Activated T-helper 1 cell treated with Interleukin-2 at 50 U/mL for 16 hours (primary cell): ENCODE measurements at places on chromosomes 7 and 10.

DNA sequence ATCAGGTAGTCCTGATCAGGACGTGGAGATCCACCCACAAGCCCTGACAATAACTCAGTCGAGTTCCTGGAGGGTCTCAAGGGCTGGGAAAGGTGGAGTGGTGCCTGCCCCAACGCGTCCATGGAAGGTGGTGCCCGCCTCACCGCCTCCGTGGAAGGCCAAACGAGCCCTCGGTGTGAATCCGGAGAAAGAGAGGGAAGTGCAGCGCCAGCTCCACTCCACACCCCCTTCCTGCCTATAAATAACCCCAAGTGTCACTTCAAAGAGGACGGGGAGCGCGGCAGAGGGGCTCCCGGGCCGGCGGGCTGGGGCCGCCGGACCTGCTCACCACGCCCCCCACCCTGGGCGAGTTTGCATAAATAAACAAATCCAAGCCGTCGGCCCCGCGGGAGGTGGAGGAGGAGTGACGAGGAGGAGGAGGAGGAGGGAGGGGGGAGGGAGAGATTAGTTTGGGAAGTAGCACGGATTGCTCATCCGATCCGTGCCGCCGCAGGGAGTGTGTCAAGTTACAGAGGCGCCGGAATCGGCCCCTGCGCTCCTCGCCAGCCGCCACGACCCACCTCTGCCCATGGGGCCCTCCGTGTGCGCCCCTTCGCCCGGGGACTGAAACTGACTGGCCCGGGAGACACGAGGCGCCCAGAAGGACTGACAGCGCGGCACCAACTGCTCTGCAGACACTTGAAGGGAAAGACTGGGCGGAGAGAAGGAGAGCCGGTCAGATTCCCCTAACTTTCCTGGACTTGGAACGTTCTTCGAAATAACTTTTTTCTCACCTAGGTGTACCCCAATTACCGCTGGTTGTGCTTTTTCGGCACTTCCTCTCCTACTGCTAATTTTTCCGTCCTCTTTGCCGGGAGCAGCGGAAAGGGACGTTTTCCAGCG lies at the start of gene COL13A1:
TSS of gene COL13A1 (plus strand) at position 473 of the 882 bp plus-strand sequence. CDS start 518 bp downstream, outside the sequence.
- DNase-seq = no peak

DNA sequence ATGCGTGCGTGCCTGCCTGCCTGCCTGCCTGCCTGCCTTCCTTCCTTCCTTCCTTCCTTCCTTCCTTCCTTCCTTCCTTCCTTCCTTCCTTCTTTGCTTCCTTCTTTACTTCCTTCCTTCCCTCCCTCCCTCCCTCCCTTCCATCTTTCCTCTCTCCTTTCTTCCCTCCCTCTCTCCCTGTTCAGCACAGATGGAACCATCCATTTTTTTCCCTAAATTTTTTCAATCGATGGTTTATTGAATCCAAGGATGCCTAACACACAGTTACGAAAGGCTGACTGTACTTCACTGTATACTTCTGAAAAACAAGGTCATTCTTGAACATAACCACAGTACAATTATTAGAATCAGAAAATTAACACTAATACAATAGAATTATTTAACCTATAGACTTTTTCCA lies 53.8 kb downstream of the ABCA13 start:
- DNase-seq = no peak

- DNase-seq = no peak
Measured at GRCh38 chr10:62352356-62352970, 21.7 kb upstream of the ZNF365 start.

- DNase-seq = no peak
Measured at GRCh38 chr10:12766223-12766622, 235.3 kb downstream of the CCDC3 start.

DNA sequence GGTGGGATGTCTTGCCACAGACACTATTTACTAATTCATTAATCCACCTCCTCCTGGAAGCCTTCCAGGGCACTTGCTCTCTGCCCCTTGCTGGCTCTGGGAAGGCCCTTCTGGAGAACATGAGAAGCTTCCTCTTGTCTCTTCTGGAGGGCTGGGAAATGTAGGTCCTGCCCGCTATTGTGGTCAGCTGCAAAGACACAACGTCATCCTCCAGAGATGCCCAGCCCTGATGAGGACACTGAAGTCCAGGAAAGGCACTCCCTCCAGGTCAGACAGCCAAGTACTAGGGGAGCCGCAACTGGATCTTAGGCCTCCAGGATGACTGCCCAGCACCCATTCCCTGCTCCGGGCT lies 9.6 kb upstream of the TACR2 start:
- DNase-seq = no peak

GRCh38 chr7:83271212-83272099 lies 108.8 kb upstream of the PCLO start:
- DNase-seq = no peak

GRCh38 chr10:121754666-121755065 lies 156.4 kb upstream of the FGFR2 start:
- DNase-seq = no peak

- DNase-seq = no peak
Measured at GRCh38 chr10:102184606-102185005, 32.4 kb downstream of the NOLC1 start.

DNA sequence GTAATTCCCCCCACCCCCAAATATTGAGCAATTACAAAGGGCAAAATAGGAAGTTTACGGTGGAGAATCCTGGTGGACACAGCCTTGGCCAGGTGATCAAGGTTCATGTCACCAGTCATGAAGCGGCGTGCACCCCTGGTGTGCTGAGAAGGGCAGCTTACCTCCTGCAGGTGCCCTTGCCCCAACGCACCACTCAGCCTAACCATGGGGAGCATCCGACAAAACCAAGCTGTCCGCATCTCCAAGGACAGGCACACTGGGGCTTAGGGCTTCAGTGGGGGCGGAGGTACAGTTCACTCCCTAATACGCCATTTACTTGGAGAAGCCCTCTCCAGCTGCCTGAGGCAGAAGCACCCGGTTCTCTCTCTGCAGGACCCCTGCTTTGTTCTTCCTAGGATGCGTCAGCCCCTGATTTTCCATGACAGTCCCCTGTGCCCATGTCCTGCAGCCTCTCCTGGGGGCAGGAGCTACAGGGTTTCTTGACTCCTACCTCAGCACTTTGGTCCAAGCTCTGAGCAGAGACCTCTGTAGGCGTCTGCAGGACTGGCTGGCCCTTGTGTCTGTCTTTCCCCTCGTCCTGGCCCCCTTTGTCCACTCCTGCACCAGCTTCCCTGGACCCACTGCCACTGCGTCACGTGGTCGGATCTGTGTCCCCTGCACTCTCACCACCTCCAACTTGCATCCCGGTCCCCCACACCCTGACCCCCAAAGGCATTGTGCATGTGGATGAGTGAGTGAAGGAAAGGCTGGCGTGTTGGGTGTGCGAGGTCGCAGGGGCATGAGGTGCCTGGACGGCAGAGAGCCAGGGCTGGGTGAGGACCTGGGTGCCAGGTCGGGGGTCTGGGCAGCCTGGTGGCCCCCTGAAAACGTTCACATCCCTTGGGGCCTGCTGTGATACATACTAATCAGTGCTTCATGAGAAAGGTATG lies 113.7 kb downstream of the LHPP start:
- no peak for DNase-seq

GRCh38 chr10:23433701-23434100 lies 5.2 kb upstream of the OTUD1 start:
- DNase-seq = no peak

DNA sequence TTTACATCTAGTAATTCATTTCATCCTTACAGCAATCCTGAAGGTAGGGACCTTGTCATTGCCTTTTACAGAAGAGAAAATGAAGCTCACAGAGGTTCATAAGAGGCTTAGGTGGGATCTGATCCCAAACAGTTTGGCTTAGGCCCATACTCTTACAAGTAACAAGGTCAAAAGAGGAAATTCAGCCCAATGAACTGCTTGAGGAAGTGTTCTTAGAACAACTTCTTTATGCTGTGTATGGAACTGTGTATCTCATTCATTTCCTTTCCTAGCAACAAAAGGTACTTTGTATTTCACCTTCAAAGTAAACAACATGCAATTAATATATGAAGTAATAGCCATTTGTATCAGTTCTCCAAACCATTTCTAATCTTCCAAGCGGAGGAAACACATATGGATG lies 79.3 kb downstream of the AVL9 start:
- DNase-seq = no peak

DNA sequence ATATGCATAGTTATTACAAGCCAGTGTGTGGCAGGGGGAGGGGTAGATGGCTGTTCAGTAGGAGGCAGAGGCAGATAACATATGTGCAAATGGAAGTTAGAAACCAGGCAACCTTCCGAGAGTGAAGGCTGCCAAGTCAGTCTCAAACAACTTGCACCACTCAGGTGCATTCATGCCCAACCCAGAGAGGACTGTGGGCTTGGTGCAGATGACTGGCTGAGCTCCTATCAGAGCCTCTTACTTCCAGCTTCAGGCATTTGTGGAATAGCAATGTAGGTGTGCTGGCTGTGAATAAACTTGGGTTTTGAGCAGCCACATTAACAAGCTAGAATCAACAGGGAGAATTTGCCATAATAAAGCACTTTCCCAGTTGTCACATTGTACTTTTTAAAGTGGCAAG lies 789.8 kb downstream of the PHTF2 start:
- no peak for DNase-seq

- DNase-seq = no peak
Measured at GRCh38 chr10:36163827-36164226, 521.7 kb upstream of the FZD8 start.

GRCh38 chr10:31507427-31507826 lies 188.4 kb downstream of the ZEB1 start:
- no peak for DNase-seq

- DNase-seq = no peak
Measured at GRCh38 chr10:129954492-129955315, 9.4 kb downstream of the EBF3 start.

DNA sequence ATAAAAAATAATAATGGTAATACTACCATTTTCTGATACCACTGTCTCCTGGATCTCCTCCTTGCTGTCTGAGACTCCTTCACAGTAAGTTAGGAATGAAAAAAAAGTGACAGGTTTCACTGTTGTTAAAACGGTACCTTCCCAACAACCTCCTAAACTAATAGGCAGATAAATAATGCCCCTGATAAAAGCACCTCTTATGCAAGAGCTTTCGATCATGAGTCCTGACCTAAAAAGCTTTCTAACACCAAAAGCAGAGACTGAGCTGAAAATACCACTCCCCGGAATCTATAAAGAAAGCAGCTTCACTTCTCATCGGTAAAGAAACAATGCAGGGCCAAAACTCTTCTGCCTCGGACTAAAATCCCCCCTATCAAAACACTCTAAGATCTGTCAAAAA lies 14.5 kb downstream of the PARD3 start:
- no peak for DNase-seq

DNA sequence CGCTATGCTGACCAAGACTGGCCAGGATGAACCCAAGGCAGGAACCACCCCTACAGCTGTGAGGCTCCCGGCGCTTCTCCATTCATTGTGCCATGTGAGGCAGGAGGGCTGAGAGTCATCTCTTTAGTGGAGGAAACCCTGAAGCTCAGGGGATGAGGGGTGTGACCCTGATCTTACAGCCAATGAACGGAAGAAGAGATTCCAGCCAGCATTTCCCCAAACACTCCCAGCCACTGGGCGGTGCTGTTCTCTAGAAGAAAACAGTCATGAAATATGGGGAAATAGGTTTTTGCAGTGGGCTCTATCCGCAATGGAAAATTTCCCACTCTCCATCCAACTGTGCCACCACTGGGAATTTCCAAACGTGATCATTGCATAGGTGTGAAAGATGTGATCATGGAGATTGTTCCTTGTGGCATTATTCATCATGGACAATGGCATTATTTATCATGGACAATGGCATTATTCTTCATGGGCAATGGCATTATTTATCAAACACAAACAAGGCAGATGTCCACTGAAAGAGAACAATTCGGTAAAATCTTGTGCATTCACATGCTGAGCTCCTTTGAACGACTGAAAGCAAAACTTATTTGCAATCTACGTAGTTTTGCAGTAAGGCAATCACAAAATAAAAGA lies 14.0 kb upstream of the SLC18A2 start:
- no peak for DNase-seq

GRCh38 chr10:88958721-88959120 lies 6.1 kb upstream of the ACTA2 start:
- DNase-seq = no peak

DNA sequence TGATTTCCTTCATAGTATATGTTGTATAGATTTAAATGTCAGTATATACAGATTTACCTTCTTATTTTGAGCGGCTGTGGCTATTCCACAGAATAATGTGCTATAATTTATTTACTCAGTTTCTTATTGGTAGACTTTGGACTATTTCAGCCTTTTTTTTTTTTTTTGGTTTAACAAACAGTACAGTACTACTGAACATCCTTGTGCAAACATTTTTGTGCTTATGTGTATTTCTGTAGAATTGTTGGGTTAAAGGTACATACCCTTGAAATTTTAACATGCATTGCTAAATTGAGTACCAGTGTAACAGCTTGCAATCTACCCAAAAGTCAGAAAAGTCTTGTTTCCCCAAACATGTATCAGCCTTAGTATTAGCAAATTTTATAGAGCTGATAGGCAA lies 68.8 kb downstream of the HHEX start:
- DNase-seq = no peak

GRCh38 chr7:11228515-11228914 lies 254.8 kb downstream of the PHF14 start:
- no peak for DNase-seq

GRCh38 chr10:101696632-101697031 lies 1.7 kb upstream of the FBXW4 start:
- DNase-seq = no peak

GRCh38 chr10:10854725-10855124 lies 162.9 kb upstream of the CELF2 start:
- no peak for DNase-seq

DNA sequence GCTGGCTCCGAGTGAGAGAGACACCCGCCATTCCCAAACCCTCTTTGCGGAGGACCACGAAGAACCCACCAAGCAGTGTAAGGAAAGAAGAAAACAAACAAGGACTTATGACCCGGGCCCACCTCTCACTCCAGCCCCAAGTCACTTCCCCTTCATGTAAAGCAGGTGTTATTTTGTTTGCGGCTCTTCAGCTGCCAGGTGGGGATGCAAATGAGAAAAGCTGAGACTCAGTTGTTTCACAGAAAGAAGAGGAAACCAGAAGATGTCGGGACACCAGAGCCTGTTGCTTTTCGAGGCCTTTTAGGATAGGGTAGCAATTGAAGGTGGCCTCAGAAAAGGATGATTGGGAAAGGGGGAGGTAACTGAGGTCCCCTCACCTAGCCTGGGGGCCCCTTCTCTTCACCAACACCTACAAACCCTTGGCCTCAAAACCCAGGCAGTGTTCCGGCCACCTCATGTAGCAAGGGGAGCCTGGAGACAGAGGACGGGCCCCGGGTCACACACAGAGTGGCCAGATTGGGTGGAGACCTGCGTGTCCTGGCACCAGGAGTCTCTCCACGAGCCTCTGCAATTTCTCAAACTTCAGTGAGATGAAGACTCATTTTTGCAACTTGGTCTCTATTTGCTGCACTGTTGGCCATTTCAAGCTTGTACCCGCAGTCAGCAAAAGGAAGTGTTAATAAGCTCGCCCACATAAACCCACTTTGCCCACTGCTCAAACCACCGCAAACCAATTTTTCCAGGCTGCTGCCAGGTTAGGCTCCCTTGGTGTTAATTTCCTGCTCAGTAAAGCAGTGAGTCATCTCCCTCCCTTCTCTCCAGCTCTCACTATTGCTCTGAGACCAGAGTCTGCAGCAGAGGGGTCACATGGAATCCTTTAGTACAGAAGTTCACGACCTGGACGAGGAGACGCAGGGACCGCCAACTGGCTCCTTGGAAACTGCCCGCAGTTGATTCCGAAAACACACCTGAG lies 45.5 kb downstream of the AOC1 start:
- DNase-seq = no peak

GRCh38 chr7:159094919-159095915 lies 49.5 kb downstream of the VIPR2 start:
- no peak for DNase-seq
